ENCODE measurements at places on chromosomes 1 and 21.

GRCh38 chr21:16406355-16406754 is 676.6 kb downstream of the USP25 start:
- no peak for DNase-seq

- DNase-seq = no peak
These were observed 11.3 kb downstream of the LRRC8C start for GRCh38 chr1:89644119-89644814.

GRCh38 chr21:40902993-40903392 is 56.0 kb upstream of the DSCAM start:
- no peak for DNase-seq

DNA sequence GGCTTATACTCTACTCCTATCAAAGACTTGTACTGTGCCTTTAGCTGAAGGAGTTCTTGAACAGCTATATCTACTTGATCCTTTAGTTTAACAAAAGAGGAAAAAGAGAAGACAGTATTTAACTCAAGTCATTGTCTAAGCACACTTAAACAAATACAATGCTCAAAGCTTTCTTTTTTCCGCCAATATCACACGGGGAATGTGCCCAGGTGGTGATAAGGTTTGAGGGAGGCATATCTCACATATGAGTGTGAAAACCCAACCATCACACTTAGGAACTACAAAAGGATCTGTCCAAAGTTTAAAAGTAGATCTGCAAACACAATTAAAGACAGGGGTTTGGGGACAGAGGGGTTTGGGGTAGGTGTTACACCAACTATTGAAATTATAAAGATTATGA is 59.0 kb upstream of the SLC30A10 start:
- no peak for DNase-seq

Data from activated CD4-positive, alpha-beta memory T cell treated with anti-CD3 and anti-CD28 coated beads for 36 hours (primary cell).